ENCODE measurements at places on chromosomes 2 and 18.
A peak's percentile ranks its signal among the peaks of the same experiment; 100 is the strongest.

GRCh38 chr2:96580771-96581170 is 44.2 kb downstream of the ARID5A start:
- DNase-seq = no peak
- H3K4me3 ChIP-seq = no peak overlapping the region
- H3K4me1 ChIP-seq = no peaks in the 10 kb centered on the region
- no peaks in the 10 kb centered on the region for H3K27me3 ChIP-seq
- no peaks in the 10 kb centered on the region for H3K36me3 ChIP-seq
- H3K27ac ChIP-seq = no peak overlapping the region

GRCh38 chr2:44578471-44579093 is 216.8 kb downstream of the CAMKMT start:
- no peak for DNase-seq
- no peak overlapping the region for H3K4me3 ChIP-seq
- H3K27ac ChIP-seq = no peak overlapping the region
- H3K27me3 ChIP-seq = no peaks in the 10 kb centered on the region
- H3K4me1 ChIP-seq = no peaks in the 10 kb centered on the region

DNA sequence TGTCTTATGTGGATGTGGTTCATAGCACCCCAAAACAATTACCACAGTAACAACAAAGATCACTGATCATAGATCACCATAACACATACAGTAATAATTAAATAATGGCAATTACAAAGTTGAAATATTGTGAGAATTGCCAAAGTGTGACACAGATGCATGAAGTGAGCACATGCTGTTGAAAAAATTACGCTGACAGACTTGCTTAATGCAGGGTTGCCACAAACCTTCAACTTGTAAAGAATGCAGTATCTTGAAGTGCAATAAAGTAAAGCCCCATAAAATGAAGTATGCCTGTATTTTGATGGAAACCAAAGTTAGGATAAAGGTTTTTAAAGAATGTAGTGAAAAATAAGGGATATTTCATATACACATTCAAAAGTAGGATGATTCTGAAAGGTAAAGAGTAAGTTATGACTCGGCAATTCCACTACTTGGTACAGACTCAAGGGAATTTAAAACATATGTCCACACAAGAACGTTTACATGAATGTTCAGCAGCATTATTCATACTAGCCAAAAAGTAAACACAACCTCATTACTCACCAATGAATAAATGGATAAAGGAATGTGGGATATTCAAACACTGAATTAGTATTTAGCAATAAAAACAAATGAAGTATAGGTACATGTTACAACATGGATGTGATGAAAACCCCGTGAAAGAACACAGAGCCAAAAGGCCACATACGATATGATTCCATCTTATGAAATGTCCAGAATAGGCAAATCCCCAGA is 61.6 kb downstream of the SCN9A start:
- DNase-seq = no peak
- H3K4me1 ChIP-seq = no peaks in the 10 kb centered on the region
- H3K36me3 ChIP-seq = no peaks in the 10 kb centered on the region
- H3K27me3 ChIP-seq = no peaks in the 10 kb centered on the region

DNA sequence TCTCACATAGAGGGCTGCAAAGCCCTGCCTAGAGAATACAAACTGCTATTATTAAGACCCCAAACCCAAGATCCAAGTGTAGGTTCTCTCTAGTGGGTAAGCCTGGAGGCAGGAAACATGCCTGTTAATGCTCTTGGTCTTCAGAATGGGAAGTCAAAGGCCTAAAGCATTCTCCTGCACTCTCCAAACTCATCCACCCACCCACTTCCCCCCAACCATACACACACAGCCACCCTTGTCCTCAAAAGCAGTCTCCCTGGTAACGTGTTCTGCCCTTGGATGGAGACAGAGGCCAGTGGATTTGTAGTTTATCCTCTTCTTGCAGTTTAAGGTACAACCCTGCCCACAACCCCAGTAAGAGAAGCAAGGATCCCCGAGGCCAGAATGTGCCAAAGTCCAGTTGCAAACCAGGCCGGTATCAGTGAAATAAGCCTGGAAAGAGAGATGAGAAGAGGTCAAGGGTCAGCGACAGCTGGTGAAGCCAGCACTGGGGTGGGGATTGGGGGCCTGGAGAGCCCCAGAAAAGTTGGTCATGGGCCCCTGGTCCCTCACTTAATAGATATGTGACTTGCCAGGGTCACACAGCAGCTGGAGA is 23.0 kb downstream of the TMEM247 start:
- H3K4me3 ChIP-seq = no peak overlapping the region
- no peak overlapping the region for H3K27ac ChIP-seq
- H3K36me3 ChIP-seq = no peaks in the 10 kb centered on the region
- no peak for DNase-seq
- H3K4me1 ChIP-seq = peaks cover 9% of the 10 kb centered on the region
- H3K27me3 ChIP-seq = no peaks in the 10 kb centered on the region

DNA sequence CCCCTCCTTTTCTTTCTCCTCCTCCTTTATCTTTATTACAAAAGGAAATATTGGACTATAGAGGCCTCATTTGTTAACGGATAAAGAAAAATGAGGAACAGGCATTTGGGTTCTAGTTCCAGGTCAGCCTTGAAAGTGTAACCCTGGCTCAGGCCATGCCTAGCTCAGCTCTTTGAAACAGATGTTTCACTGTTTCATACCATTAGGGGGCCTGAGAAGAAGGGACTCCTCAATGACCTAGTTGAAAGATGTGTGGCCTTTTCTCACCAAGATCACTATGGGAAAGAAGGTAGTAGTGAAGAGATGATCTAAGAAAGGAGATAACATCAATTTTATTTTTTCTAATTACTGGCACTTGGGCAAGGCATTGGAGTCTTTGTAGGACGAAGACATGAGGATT is 952.7 kb downstream of the SLC4A3 start:
- no peaks in the 10 kb centered on the region for H3K4me1 ChIP-seq
- no peak overlapping the region for H3K27ac ChIP-seq
- H3K36me3 ChIP-seq = no peaks in the 10 kb centered on the region
- no peak for DNase-seq
- peaks cover 5% of the 10 kb centered on the region for H3K27me3 ChIP-seq

DNA sequence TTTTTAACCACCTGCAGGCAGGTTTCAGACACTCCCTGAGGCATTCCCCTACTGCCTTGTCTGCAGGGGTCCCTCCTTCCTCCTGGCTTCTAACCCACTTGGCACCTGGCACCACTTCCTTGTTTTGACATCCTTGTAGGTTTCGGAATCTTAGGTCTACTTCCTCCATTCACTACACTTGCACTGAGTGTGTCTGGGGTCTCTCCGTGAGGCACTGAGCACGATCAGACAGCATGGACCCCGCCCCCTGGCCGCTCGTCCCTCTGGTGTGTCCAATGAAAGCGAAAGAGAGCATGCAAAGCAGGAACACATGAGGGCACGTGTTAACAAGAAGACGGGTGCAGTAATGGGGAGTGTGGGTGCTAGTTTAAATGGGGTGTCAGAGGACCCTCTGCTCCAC is 63.8 kb downstream of the HAUS1 start:
- H3K27me3 ChIP-seq = no peaks in the 10 kb centered on the region
- no peaks in the 10 kb centered on the region for H3K36me3 ChIP-seq
- no peak for DNase-seq
- no peak overlapping the region for H3K4me3 ChIP-seq

DNA sequence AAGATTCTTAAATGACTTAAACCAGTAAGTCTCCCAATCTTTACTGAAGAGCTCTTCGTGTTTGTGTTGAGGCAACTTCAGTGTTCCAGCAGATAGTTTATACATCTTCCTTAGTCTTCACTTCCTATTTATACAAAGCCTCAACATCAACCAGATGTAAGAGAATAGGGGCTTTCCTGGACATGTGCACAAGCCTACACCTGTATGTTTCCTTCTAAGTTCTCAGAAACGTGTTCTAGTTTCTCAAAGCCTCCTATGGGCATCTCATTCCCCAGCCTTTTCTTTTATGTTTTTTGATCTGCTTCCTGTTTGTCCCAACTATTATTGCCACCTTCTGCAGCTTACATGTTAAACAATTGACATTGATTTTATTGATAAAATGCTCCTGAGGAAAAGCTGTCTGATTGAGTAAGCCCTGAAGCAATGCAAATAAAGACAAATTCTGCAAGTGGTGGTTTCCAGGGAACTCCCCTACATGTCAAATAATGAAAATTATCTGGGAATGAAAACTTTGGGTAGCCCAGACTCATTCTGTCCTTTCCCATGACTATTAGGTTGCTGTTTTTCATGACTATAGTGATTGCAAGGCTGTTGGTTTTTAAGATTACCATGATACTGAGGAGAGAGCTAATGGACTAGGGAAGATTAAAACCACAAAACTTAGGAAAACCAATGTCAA is 663.3 kb upstream of the ACVR2A start:
- H3K4me1 ChIP-seq = peaks cover 10% of the 10 kb centered on the region
- no peak for DNase-seq
- H3K4me3 ChIP-seq = no peak overlapping the region
- no peaks in the 10 kb centered on the region for H3K27me3 ChIP-seq
- H3K27ac ChIP-seq = peak overlapping the region; percentile 10
- H3K36me3 ChIP-seq = no peaks in the 10 kb centered on the region

DNA sequence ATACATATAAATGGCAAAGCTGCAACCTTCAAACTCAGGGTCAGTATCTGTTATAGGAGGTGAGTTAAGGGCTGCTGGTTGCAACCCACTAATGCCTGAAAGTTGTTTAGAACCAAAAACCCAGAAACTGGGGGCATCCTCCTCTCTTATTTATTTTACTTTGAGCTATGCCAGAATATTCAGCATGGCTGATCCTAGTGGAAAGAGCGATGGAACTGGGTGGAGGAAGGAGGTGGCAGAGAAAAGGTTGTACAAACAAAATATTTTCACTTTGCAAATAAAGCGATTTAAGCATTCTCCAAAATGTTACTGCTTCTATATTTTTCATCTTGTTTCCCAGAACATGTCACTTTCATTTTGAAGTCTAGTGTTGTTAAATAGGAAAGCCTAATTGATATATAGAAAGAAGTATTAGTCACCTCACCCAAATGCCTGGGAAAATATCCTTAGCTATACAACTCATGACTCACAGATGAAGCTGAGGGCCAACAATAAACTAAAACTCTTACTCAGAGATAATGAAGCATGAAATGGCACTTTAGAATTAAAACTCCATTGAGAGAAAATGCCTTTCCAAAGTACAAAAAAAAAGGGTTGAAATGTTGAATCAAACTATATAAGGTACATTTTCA is 251.4 kb upstream of the UBE2E3 start:
- no peak for DNase-seq
- no peak overlapping the region for H3K4me3 ChIP-seq
- H3K36me3 ChIP-seq = no peaks in the 10 kb centered on the region
- no peaks in the 10 kb centered on the region for H3K27me3 ChIP-seq
- no peaks in the 10 kb centered on the region for H3K4me1 ChIP-seq
- H3K27ac ChIP-seq = no peak overlapping the region

GRCh38 chr2:102004581-102004980 is 12.8 kb downstream of the IL1R2 start:
- no peak overlapping the region for H3K27ac ChIP-seq
- H3K4me1 ChIP-seq = peaks cover 3% of the 10 kb centered on the region
- no peak overlapping the region for H3K4me3 ChIP-seq
- H3K27me3 ChIP-seq = no peaks in the 10 kb centered on the region
- no peaks in the 10 kb centered on the region for H3K36me3 ChIP-seq

GRCh38 chr2:146068051-146068450 is 1548.1 kb upstream of the ZEB2 start:
- no peak overlapping the region for H3K4me3 ChIP-seq
- H3K36me3 ChIP-seq = no peaks in the 10 kb centered on the region
- H3K27me3 ChIP-seq = no peaks in the 10 kb centered on the region
- H3K27ac ChIP-seq = no peak overlapping the region
- DNase-seq = no peak

- H3K36me3 ChIP-seq = no peaks in the 10 kb centered on the region
- no peak for DNase-seq
- H3K27me3 ChIP-seq = no peaks in the 10 kb centered on the region
- no peak overlapping the region for H3K4me3 ChIP-seq
- H3K4me1 ChIP-seq = peaks cover 11% of the 10 kb centered on the region
- H3K27ac ChIP-seq = no peak overlapping the region
Measured at GRCh38 chr2:9768388-9768787, 74.9 kb upstream of the TAF1B start.

- no peaks in the 10 kb centered on the region for H3K36me3 ChIP-seq
- H3K4me1 ChIP-seq = no peaks in the 10 kb centered on the region
- no peak overlapping the region for H3K27ac ChIP-seq
- no peak overlapping the region for H3K4me3 ChIP-seq
Measured at GRCh38 chr2:44778671-44779476, 162.6 kb upstream of the SIX3 start.

GRCh38 chr2:63792530-63792929 is 49.2 kb upstream of the UGP2 start:
- H3K36me3 ChIP-seq = no peaks in the 10 kb centered on the region
- DNase-seq = no peak
- no peaks in the 10 kb centered on the region for H3K27me3 ChIP-seq
- no peak overlapping the region for H3K4me3 ChIP-seq
- no peaks in the 10 kb centered on the region for H3K4me1 ChIP-seq

- H3K27me3 ChIP-seq = no peaks in the 10 kb centered on the region
- H3K4me1 ChIP-seq = no peaks in the 10 kb centered on the region
- no peak overlapping the region for H3K27ac ChIP-seq
- no peaks in the 10 kb centered on the region for H3K36me3 ChIP-seq
- no peak for DNase-seq
Measured at GRCh38 chr2:215262303-215262702, 49.6 kb upstream of the ATIC start.

GRCh38 chr18:70165936-70166335 is 39.6 kb downstream of the RTTN start:
- no peaks in the 10 kb centered on the region for H3K4me1 ChIP-seq
- H3K27me3 ChIP-seq = no peaks in the 10 kb centered on the region
- H3K27ac ChIP-seq = no peak overlapping the region
- DNase-seq = no peak
- H3K36me3 ChIP-seq = peaks cover 6% of the 10 kb centered on the region
- H3K4me3 ChIP-seq = no peak overlapping the region

DNA sequence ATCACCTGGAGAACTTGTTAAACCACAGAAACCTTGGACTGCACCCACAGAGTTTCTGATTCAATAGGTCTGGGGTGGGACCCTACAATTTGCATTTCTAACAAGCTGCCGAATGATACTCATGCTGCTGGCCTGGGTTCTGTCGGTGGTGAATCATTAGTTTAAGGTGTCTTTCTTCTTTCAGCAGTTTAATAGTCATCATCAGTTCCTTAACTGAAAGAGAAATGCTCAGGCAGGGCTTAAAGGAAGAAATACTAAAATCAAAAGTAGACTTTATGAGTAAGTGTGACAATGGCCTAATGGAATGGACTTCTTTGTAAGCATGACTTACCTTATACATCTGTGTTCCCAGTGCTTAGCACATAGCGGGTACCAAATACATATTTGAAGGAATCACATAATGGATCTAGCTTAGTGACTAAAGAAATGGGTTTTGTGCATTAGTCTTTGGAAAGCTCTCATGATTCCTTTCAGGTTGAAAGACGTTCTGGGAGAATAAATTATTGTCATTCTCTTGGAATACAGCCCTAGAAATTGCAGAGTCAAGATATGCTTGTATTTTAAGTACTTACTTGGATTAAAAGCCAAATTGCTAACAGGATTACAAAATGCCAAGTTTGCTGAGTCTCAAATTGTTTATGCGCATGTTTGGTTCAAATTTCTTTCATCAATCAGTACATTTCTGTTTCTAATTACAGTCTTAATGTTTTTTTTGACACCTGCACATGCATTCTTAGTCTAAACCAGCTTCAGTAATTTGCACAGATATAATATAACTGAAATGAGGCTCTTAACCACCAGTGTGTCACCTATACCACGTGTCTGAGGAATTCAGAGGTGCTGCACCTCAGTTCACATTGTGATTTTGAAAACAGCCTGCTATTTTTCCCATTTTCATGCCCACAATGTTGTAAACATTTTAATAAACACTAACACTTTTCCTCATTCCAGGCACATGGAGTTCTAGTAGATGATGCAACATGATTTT is 220.3 kb upstream of the NRP2 start:
- no peaks in the 10 kb centered on the region for H3K4me1 ChIP-seq
- no peak overlapping the region for H3K27ac ChIP-seq
- H3K4me3 ChIP-seq = no peak overlapping the region
- no peaks in the 10 kb centered on the region for H3K36me3 ChIP-seq
- DNase-seq = no peak
